ENCODE measurements at places on chromosomes 6 and 20.

GRCh38 chr6:27101824-27102223 is 145.7 kb upstream of the PRSS16 start:
- DNase-seq, result no peak

GRCh38 chr6:47057830-47058540 is 15.9 kb upstream of the ADGRF1 start:
- DNase-seq, result no peak

- DNase-seq, result no peak
Observed at GRCh38 chr6:13267142-13267651, 61.1 kb downstream of the TBC1D7 start.

DNA sequence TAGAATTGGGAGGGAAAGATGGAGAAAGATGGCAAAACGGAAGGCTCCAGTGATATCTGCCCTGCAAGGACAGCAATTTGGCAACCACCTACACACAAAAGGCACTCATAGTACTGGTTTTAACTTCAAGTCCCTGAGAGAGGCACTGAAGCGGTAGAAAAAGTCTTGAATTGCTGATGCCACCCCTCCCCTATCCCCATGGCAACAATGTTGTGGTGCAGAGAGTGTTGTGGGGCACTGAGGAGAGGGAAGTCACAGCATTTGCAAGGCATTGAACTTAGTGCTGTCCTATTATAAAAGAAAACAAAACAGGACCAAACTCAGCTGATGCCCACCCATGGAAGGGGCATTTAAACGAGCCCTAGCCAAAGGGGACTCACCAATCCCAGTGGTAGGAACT is 343.7 kb downstream of the HAO1 start:
- no peak for DNase-seq

- DNase-seq, result no peak
Observed at GRCh38 chr20:17935186-17935585, 33.4 kb downstream of the SNX5 start.

DNA sequence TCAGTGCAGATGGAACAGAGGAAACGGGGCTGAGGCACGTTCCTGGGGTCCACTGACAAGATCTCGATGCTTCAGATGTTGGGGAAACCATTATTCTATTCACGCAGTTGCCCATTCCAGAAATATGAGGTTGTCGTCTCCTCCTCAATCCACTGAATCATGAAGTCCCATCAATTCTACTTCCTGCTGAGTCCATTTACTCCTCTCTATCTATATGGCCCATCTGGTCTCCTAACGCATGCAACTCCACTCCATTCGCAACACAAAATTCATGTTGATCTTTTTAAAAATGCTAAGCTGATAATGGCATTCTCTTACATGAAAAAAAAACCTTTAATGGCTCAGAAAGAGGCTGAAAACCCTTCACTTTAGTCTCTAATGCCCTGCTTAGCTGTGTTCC is 37.5 kb downstream of the MAP3K5 start:
- no peak for DNase-seq

DNA sequence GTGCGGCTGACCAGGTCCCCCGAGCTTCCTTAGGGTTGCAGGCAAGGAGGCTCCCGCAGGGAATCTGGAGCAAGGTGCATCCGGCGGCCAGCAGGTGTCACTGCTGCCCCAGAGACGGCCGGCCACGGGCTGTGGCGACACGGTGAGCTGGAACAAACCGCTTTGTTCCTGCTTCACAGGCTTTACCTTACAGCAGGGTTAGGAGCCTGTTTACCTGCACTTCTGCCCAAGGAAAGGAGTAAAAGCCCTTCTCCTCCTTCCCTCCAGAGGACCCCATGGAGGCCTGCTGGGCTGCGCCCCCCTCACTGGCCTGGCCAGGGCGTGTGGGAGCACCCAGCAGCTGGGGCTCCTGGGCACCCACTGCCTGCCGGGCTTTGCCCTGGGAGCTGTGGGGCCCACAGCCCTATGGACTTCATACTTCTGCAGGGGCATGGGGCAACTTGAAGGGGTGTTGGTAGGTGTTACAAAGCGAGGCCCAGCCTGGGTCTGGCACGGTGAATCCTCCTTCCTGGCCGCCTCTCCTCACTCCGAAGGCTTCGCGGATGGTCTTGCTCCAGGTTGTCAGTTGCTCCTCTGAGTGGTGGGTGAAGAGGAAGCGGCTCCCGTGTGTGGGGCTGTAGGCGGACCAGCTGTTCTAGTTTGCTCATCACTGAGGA is 88.4 kb downstream of the CDC5L start:
- DNase-seq, result peak; percentile 46

GRCh38 chr20:43514648-43514999 is 7.1 kb downstream of the L3MBTL1 start:
- no peak for DNase-seq

DNA sequence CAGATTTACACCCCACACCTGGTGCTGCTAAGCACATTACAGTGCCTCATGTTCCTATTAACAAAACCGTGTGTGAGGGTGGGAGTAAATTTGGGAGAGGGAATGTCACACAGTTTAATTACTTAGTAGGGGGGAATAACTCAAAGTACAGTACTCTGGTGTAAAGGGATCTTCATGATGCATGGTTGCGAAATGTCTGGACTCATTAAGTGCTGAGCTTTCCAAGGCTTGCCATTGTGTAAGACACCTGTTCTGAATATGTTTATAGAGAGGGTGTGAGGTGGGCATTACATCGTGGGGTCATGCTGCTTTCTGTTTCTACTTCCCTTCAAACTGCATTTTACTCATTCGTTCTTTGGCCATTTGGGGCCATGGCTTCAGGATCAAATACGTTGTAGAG is 181.2 kb downstream of the ADGRG6 start:
- no peak for DNase-seq

DNA sequence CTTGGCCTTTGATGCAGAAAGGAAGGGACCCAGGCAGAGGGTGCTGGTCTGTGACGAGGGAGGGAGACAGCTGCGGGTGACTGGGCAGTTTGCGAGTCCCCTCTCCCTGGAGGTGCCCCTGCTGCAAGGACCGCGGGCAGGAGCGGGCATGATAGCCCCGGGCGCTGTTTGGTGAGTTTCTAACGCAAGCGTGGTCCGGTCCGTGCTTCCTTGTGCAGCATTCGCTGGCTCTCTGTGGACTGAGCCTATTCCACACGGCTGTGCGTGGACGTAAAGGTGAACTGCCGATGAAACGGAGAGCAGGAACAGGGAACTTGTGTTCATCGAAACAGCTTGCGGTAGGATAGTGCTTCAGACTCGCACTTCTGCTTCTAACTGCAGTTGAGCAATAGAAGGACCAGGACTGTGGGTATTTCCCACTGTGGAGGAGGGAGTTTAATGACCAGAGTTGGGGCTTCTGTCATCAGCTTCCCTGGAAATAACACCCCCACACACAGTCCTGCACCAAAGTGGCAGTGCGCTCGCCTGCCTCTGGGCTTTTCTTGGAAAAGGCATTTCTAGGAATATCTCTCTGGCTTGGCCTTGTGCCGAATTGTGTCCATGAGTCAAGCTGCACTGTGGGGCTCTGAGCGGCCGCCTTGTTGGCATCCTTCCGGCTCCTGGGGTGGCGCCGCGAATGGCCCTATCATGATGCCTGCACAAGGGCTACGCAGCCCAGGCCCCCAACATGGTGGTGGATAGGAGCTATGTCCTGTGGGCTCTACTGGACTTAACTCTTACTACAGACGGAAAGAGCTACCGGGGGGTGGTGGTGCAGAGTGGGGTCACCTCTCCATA is 48.9 kb downstream of the DUSP22 start:
- no peak for DNase-seq

DNA sequence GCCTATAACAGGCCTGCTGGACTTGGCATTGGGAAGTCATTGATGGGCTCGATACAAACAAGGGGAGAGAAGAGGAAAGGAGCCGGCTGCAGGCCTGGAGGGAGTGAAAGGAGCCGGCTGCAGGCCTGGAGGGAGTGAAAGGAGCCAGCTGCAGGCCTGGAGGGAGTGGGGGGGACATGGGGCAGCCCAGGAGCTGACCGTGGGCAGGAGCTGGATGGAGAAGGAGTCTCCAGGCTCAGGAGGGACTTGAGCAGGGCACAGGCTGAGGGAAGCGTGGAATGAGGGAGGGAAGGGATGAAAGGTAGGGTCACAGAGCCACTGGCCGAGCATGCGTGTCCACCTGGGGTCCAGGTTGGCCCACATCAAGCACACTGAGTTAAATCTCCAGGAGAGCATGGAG is 32.0 kb downstream of the RPP40 start:
- DNase-seq, result no peak

- DNase-seq, result no peak
Observed at GRCh38 chr20:58855506-58856389, 3.2 kb downstream of the GNAS start.

- no peak for DNase-seq
Observed at GRCh38 chr6:101760843-101761621, 367.5 kb downstream of the GRIK2 start.

DNA sequence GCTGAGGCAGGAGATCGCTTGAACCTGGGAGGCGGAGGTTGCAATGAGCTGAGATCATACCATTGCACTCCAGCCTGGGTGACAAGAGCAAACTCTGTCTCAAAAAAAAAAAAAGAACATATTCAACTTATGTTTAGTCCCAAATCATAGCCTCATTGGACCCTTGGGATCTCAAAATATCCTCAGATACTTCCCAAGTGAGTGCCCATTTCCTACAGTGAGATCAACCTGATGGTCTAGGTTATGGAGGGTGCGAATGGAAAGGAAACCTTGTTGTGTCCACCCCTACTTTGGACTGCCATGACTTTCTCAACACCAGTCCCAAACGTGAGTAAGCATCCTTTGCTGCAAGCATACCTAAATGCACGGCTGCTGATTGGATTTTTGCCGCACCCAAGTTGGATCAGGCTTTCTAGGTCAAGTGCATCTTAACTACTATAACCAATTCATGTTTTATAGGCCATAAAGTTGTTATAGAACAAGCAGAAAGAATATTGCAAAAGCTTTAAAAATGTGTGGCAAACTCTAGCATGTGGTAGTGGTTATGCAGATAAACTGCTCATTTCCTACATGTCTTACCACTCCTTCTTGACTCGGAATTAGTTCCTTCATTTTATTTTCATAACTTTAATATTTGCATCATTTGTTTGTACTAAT is 131.2 kb downstream of the PLEKHG1 start:
- DNase-seq, result no peak

GRCh38 chr20:61271312-61272231 is 19.5 kb downstream of the CDH4 start:
- DNase-seq, result no peak

DNA sequence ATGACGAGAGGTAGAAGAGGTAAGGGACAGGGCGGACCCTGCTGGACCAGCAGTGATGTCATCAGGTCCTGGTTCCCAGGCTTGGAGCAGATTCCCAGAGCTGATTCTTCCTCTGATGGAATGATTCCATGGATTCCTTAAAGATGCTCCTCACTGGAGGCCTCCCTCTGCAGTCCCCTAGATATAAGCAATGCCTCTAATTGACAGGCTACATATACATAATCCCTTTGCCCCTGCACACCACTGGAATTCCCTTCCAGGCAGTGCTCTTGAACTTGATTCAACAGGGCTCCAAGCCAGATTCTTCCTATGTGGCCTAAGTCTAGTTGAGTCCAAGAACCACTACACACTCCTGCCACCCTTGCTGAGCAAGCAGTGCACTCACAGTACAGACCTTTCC is 52.3 kb upstream of the L3MBTL3 start:
- DNase-seq, result no peak

- DNase-seq, result no peak
Observed at GRCh38 chr6:121755485-121755884, 320.0 kb downstream of the GJA1 start.

GRCh38 chr6:33288141-33288920 is 708 bp downstream of the WDR46 start:
- no peak for DNase-seq

DNA sequence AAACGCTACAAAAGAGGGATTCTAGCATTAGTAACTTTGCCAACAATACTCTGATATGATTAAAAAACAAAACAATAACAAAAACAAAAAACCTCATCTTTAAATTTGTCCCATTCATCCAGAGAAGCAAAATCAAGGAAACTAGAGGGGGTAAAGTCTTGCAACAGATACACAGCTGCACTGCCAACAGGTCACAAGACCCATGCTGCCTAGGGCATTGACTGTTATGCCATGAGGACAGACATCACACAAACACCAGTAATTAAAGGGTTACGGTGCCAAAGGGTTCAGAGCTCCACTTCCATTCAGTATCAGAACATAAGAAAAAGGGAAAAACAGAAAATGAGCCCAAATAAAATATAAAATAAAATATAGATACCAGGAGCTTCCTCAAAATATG is 1.6 kb downstream of the TBC1D20 start:
- no peak for DNase-seq

DNA sequence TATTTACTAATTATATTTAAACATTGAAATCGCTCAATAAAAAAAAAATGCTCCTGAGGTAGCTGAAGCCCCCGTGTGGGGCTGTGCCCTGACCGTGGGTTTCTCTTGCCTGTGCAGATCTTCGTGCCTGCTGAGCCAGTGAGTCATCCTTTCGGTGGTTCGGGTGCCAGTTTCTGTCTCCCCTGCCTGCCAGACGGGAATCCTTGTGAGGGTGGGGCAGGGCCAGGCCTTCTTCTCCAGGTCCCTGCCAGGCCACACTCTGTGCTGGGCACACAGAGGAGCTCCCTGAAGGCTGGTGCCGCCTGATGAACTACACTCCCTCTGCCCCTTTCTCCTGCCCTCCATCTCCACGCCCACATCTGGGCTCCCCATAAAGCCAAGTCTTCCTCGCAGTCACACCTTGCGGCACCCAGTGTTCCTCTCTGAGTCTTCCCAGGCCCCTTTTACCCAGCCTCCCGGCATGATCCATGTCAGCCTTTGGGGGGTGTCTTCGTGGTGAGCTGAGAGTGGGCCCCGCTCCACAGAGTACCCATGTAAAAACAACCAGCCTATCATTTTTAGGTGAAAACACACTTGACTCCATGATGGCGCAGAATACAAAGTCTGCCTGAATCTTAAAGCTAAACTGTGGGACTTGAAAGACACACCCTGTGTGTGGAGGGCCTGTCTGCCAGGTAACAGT is 19.3 kb downstream of the FGD2 start:
- DNase-seq, result no peak

- DNase-seq, result no peak
Observed at GRCh38 chr20:2292416-2293110, 3.2 kb upstream of the TGM3 start.

GRCh38 chr20:38726804-38727606 is 2.7 kb downstream of the SLC32A1 start:
- DNase-seq, result peak; percentile 24

DNA sequence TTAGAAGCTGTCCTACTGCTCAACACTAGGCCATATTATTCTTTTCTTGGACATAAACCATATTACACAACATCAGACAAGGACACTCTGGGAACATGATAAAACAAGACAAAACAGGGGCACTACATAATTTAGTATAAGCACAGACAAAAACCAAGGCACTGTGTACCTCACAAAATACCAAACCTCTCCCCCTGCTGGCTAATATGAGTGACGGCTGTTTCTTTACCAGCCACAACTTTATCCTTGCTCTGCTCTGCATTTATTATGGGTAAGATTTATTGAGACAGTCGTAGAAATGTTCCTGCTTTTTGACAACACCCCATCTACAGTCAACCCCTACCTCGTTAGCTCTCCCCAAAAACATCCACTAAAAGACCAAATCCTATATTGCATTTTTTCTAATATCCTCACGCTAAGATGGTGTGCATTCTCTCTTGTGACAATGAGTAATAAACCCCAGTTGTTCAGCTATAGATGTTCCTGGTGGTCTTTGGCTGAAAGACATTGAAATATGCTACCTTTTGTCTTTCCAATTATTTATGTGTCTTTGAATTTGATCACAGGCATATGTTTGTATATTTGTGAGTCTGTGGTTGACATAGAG is 23.8 kb upstream of the POLR1H start:
- DNase-seq, result no peak

GRCh38 chr6:36169023-36170007 is 27.2 kb upstream of the BRPF3 start:
- DNase-seq, result no peak

GRCh38 chr6:17021539-17021889 is 80.3 kb upstream of the STMND1 start:
- DNase-seq, result no peak

All from T follicular helper cell (primary cell).